Lung (tissue), 17 donors: ENCODE measurements at places on chromosomes 11 and 22. TPM values are rescaled to one million over a fixed set of nuclear protein-coding genes. Genes with fewer than 3 reads are reported as not detected.

Gene CASP1
- 115 TPM for polyA plus RNA-seq

Gene RHOD
- 15.4 TPM for polyA plus RNA-seq

Gene MEI1
- polyA plus RNA-seq = 18.0 TPM

Gene NELL1
- 0.05 TPM for polyA plus RNA-seq

Gene OR52I2
- not detected for polyA plus RNA-seq

Gene PRRG4
- polyA plus RNA-seq = 5.8 TPM

Gene CATSPER1
- polyA plus RNA-seq = 3.1 TPM

Gene OR6A2
- polyA plus RNA-seq = not detected

Gene TLCD5
- 2.4 TPM for polyA plus RNA-seq

Gene GLYATL1
- polyA plus RNA-seq = 0.05 TPM

Gene CELF1
- 35.2 TPM for polyA plus RNA-seq

Gene NCAM1
- 0.28 TPM for polyA plus RNA-seq

Gene CARD10
- polyA plus RNA-seq = 6.8 TPM

Gene STX5
- 36.6 TPM for polyA plus RNA-seq

Gene CDKN1C
- 9.9 TPM for polyA plus RNA-seq

Gene MMP8
- polyA plus RNA-seq = 0.30 TPM

Gene CRYBB1
- 0.14 TPM for polyA plus RNA-seq

GRCh38 chr11:17046690-17047089 lies 30.8 kb downstream of the RPS13 start:
- DNase-seq = no peak

DNA sequence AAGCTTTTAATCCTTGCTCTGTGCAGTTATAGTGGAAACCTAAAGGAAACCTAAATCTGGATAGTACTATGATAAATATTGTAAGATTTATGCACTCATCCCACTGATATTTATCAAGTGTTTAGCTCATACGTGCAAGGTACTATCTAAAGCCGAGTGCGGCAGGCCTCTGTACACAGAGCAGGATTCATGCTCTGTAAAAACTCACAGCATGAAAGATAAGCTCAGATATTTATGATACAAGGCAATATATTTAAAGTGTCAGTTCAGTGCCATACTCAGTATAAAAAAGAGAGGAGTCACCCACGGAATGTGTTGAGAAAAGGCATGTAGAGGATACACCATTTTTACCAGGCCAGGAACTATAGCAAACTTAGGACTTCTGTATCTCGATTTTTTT lies 66.2 kb downstream of the MAML2 start:
- DNase-seq = no peak

GRCh38 chr11:102791271-102792036 lies 6.5 kb downstream of the MMP1 start:
- DNase-seq = no peak

DNA sequence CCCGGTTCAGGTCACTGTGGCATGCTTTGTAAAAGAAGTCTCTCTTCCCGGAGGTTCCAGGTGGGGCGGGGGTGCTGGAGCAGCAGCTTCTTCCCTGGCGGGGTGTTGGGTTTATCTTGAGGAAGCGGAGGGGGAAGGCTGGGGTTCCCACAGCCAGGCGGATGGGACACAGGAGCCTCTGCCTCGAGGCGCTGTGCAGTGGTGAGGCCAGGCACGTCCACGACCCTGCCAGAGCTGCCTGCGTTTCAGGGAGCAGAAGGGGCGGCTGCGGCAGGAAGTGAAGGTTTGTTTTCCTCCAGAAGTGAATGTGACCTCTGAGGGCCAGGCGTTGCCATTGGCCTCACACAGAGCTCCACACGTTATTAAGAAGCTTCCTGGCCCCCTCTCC lies 20.1 kb upstream of the ADORA2A start:
- DNase-seq = peak; percentile 73

DNA sequence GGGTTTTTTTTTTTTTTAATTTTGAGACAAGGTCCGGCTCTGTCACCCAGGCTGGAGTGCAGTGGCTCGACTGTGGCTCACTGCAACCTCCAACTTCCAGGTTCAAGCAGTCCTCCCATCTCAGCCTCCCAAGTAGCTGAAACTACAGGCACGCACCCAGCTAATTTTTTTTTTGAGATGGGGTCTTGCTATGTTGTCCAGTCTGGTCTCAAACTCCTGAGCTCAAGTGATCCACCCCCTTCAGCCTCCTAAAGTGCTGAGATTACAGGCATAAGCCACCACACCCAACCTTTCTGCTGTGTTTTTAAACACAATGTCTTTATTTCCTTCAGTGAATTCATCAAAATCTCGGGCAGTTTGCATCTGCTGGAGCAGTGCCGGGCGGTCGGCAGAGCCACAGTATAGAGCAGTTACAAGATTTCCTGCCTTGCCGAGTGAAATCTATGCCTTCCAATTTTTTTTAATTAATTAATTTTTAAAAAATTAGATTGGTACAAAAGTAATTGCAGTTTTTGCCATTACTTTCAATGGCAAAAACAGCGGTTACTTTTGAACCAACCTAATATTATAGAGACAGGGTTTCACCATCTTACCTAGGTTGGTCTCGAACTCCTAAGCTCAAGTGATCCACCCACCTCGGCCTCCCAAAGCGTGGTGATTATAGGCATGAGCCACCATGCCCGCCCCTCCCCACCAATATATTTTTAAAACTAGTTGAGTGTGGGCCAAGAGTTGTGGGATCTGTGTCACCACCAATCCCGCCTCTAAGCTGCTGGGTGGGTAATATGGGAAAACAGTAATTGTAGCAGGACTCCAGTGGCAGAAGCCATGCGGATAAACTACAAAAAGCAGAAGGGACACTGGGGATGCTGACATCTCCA lies 2.7 kb upstream of the ACY3 start:
- DNase-seq = no peak

DNA sequence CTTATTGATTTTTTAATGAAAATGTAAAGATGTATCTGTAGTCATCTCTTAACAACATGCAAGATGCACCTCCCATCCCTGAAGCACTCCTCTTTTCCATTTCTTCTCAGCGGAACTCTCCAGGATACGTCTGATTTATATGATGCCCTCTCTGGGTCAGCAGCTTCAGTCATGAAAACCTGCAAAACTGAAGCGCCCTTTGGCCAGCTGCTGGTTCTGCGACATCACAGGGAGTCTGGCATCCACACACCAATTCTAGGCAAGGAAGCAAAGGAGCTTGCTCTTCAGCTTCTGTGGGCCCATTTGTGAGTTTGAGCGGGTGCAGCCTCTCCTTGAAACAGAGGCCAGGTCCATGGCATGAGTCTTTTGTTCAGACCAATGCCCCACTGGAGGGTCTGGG lies 1253.3 kb downstream of the TBC1D22A start:
- no peak for DNase-seq

DNA sequence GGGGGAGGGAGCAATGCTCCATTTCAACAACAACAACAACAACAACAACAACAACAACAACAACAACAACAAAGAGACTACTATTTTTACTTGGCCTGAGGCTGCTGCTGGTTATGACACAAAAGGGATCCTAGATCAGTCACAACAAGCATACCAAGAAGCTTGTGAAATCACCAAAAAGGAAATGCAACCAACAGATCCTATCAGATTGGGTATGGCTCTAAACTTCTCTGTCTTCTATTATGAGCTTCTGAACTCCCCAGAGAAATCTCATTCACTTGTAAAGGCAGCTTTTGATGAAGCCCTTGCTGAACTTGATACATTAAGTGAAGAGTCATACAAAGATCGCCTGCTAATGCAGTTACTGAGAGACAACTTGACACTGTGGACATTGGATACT lies 10.5 kb upstream of the MS4A2 start:
- DNase-seq = no peak

DNA sequence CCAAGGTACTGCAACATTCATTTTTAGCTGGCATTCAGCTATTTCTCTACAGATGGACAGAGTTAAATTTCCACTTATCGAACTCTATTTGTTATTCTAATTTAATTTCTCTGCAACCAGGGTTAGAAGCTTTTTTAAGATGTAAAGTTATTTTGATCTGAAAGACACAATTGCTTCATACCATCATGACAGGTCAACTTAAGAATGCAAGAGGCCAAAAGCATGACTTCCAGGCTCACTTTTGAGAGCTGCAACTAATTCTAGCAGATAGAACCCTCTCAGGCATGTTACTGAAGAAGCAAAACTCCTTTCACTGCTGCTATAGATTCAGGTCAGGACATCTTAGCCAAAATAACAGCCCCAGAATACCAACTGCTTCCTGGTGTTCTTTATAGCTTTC lies 86.5 kb upstream of the GALNT18 start:
- DNase-seq = no peak

- no peak for DNase-seq
These were observed 11.9 kb upstream of the TCF20 start for GRCh38 chr22:42282252-42282942.

DNA sequence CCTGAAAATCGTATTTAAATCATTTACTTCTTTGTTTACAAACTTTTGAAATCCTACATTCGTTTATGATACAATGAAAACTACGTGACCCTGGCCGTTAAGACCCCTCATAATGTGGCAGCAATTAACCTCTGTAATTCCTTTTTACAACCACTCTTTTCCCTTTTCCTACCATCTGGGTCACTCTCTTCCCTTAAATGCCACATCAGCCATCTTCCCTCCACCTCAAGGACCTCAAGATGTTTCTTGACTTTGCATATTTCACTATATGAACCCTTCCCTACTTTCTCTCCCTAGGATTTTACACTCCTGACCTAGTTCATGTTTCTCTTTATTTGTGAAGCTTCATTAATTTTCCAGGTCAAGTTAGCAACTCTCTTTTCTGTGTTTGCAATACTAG lies 26.8 kb downstream of the OR2AG2 start:
- DNase-seq = no peak

GRCh38 chr22:30280505-30280904 lies 8.8 kb downstream of the CASTOR1 start:
- DNase-seq = no peak

GRCh38 chr22:50445880-50446707 lies 28.7 kb downstream of the SBF1 start:
- DNase-seq = no peak

DNA sequence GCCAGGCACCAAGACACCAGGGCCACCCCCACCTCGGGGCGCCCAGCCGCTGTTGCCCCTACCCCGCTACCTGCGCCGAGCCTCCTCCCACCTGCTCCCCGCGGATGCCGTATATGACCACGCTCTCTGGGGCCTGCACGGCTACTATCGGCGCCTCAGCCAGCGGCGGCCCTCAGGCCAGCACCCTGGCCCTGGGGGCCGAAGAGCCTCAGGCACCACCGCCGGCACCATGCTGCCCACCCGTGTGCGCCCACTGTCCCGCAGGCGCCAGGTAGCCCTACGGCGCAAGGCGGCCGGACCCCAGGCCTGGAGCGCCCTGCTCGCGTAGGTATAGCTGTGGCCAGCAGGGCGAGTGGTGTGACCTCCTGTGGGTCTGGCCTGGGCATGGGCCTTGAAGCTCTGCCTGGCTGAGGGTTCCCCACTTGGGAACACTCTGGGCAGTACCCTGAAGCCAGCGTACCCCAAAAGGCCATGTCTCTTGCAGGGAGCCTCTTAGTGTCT lies 14.8 kb upstream of the MDK start:
- no peak for DNase-seq

- DNase-seq = no peak
These were observed 418.6 kb downstream of the MN1 start for GRCh38 chr22:27382947-27383346.

DNA sequence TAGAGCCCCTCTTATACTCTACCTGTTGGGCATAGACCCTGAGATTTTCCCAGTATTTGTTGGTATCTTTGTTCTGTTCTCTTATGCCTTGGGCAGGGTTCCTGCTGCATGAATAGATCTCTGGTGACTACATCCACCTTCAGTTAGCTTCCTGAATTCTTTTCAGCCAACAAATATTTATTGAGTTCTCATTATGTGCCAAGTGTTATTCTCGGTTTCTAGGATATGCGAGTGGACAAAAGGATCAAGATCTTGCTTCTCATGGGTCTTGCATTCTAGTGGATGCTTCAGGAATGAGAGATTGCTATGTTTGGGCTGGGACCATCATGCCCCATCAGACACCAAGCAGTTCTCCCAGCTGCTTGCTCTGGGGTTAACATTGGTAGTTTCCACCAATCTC lies 340.0 kb downstream of the METTL15 start:
- no peak for DNase-seq

GRCh38 chr11:46006418-46007070 lies 84.1 kb downstream of the LARGE2 start:
- DNase-seq = peak; percentile 88

DNA sequence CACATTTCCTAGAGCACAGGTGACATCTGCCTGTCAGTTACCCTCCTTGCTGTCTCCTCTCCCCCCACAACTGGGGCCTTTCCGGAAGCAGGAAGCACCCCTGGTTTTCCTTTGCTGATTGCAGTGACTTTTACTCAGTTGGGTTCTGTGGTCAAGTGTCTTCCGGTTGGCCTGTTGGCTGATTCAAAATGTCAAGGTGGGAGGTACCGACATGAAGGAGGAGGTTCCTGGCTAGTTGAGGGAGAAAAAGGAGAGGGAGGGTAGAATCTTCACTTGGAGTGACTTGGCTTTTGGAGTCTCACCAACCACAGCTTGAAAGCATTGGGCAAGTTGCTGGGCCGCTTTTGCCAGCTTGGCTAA lies 9.3 kb upstream of the ADAMTS15 start:
- DNase-seq = no peak

- DNase-seq = no peak
These were observed 62.6 kb downstream of the PIWIL4 start for GRCh38 chr11:94629741-94630140.

- DNase-seq = peak; percentile 52
These were observed 18.6 kb downstream of the ARHGEF12 start for GRCh38 chr11:120354779-120355178.

DNA sequence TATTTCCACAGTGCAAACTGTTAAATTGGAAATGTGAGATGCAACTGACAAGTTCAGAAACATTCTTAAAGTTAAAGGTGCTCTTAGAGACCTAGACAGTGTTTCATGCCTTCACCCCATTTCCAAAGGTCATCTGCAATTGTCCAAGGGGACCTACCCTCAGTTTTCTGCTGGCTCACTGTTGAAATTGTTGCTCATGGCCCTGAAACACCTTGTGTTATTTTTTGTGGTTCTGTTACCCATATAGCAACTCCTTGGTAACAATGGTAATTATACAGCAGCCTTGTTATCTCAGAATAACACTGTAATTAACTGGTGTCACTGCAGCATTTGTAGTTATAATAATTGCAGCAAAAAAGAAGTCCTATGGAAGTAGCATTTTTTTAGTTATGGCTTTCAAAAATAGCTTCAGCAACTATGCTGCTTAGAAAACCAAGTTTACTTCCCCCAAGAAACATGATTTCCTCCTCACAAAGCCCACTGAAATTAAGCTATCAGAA lies 49.2 kb upstream of the CCDC34 start:
- no peak for DNase-seq

GRCh38 chr22:44596396-44597125 lies 98.5 kb upstream of the RTL6 start:
- DNase-seq = no peak

DNA sequence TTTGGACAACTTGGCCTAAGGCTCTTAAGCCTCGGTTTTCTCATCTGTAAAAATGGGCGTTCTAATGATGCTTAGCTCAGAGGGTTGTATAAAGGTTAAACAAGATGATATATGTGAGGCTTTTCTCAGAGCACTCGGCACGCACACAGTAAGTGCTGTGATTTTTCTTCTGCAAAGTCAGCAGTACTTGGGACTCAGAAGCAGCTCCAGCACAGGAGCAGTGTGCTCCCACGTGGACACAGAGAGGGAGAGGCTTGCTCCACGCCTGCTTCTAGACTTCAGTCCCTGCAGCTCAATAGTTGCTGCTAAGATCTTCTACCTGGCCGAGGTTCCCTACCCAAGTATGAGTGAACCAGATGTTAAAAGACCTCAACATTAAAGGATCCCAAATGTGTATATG lies 39.9 kb upstream of the PHF21A start:
- DNase-seq = no peak
